Kasumi-1 (cell line): ENCODE measurements at places on chromosomes 7 and 10.

DNA sequence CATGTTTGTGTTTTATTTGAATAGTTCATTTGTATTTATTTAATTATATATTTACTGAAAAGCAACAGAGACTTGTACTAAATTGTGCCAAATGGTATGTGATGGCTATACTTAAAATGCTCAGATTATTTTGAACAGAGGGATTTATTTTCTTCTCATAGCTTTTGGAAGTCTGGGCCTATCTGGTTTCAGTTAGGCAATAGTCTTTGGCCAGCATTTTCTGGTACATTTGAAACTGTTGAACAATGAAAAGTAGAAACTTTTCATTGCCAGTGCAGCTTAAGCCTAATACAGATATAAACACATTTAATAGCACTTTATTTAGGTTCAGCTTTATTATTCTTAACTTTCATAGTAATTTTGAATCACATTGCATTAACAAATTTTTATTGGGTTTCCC lies 188.0 kb downstream of the TAX1BP1 start:
- DNase-seq = no peak

DNA sequence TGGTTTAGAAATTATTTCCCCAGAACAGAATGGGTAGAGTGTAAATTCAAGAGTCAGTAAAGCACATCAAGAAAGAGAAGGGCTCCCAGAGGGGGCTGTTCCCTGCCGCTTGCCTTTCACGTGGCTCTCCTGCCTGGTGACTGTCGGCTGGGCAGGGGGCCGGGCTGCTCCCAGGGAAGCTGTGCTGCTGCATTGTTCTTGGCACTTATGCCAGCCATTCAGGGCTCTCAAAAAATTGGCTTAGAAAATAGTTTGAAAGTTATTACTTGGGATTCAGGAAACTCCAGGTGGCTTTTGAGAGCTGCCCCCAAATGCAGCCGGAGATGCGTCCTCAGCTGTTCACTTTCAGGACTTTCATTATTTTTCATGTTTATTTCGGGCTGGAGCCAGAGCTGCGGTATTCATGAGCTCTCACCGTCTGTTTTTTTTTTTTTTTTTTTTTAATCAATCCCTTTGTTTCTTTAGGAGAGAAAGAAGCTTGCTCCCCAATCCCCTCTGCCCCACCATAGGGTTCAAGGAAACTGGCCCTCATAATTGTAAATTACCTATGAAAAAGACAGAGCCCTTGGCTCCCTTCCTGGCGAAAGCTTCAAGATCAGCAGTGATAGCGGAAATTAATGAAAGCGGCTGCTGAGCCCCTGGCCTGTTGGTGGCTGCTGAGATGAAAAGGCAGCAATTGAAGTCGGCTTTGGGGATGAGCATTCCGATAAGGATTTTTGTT lies 94.1 kb downstream of the SORCS3 start:
- no peak for DNase-seq

DNA sequence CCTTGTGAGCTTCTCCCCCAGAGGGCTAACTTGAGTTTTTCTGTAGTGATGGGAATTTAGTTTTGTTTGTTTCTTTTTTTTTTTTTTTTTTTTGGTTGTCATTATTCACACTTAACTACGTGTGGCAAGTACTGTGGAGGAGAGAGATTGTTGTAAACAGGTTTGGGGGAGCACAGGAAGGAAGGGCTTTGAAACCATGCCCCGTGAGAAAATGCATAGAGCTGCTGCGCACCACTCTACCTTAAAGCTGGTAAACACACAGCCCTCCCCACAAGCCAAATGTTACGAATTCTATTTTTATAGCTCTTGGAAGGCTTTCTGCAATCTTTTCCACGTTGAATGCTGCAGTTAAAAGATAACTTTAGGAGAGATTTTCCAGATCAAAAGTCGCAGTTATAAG lies 76.2 kb downstream of the ZNF22 start:
- DNase-seq = no peak

- DNase-seq = peak; percentile 54
Observed at GRCh38 chr7:36949711-36950600, 225.7 kb upstream of the AOAH start.

DNA sequence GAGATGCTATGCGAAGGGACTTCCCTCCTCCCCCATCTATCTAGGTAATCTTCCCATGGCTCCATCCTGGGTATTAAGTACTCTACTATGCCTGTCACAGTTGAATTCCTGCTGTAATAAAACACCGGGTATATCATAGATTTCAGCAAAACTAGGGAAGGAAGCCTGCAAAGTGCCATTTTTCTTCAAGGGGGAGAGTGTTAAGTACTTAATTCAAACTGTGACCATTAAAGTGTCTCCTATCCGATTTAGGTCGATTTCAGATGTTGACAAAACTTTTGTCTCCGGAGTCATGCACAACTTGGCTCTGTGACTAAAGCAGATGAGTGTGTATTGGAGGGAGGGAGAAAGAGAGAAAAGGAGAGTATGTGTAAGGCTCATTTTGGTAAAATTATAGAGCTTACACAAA lies 4.6 kb downstream of the HOXA4 start:
- DNase-seq = no peak
